HS-27A (cell line): ENCODE measurements at places on chromosomes 4 and X.

DNA sequence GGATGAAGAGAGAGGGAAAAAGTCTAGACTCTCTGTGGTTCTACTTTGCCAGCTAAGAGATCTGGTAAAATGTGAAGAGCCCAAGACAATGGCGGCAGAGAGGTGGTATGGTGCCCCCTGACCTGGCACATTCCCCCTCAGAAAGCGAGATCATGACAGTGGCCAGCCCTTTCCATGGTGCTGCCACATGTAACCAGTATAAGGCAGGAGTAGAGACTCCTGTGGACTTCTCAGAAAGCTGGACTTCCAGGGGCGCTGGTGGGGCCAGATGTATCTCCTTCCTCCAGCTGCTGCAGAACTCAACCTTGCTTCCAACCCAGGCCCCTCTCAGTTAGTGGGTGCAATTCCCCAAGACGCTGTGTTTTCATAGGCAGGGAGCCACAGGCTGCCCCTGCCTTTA, 9.6 kb downstream of the CTAG1A start:
- no peak for DNase-seq

- no peak for DNase-seq
Observed at GRCh38 chr4:104596189-104596588, 101.5 kb upstream of the CXXC4 start.

- DNase-seq = no peak
Observed at GRCh38 chrX:39377157-39377556, 575.9 kb downstream of the MID1IP1 start.

DNA sequence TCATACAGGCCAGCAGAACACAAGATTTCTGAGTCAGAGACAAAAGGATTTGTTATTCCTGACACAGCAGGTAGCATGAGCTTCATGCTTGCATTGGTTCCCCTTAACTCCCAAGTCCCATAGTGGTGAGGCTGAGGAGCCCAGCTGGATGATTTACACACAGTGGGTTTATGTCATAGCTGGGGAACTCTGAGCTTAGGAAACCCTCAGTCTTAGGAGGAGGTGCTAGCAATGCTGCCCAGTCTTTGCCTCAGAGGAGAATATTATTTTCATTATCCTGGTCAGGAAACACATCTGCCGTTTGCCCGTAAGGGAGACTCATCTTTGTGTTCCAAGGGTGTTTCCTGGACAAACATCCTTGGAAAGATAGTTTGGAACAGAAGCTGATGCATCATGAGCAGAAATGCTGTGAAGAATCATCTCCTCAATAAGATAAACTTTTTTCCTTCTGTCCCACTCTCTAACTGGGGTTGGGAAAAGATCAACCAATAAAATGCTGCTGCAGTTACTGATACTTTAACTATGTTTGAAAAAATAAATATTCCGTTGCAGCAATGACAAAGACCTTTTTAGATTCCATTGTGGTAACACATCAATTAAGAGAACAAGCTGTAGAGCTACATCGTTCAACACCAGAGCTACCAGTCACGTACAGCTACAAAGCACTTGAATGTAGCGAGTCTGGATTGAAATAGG, 146.8 kb downstream of the DCLK2 start:
- peak; percentile 76 for DNase-seq

DNA sequence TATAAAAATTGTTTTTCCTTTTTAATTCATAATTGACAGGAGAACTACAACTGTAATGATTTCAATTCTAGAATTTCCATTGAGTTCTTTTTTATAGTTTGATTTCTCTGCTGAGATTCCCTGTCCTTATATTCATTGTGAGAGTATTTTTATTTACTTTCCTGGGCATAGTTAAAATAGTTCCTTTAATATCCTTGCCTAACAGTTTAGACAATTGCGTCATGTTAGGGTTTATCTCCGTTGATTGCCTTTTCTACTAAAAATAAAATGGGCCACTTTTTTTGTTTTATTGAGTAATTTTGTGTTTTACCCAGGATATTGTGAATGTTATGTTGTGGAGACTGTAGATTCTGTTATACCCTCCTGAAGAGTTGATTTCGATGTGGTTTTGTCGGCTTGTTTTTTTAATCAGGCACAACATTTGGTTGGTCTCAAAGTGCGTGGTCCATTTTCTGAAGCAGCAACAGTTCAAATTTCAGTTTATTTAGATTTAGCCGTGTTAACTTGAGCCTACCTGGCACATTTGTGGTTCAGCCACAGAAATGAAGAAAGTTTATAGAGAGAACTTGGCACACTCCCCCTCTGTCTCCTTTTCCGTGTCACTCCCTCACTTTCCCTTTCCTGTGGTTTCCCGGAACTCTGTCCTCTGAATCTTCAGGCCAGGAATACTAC, 16.0 kb upstream of the PRRG1 start:
- DNase-seq = no peak

GRCh38 chr4:137253949-137254348, 278.3 kb downstream of the PCDH18 start:
- no peak for DNase-seq

- DNase-seq = no peak
Observed at GRCh38 chr4:155512817-155513216, 136.1 kb upstream of the MAP9 start.
